Activated naive CD8-positive, alpha-beta T cell treated with anti-CD3 and anti-CD28 coated beads, Interleukin-2, amount 50 U/mL, for 24 hours (primary cell): ENCODE measurements at places on chromosomes 13 and 19.
A peak's percentile ranks its signal among the peaks of the same experiment; 100 is the strongest.

DNA sequence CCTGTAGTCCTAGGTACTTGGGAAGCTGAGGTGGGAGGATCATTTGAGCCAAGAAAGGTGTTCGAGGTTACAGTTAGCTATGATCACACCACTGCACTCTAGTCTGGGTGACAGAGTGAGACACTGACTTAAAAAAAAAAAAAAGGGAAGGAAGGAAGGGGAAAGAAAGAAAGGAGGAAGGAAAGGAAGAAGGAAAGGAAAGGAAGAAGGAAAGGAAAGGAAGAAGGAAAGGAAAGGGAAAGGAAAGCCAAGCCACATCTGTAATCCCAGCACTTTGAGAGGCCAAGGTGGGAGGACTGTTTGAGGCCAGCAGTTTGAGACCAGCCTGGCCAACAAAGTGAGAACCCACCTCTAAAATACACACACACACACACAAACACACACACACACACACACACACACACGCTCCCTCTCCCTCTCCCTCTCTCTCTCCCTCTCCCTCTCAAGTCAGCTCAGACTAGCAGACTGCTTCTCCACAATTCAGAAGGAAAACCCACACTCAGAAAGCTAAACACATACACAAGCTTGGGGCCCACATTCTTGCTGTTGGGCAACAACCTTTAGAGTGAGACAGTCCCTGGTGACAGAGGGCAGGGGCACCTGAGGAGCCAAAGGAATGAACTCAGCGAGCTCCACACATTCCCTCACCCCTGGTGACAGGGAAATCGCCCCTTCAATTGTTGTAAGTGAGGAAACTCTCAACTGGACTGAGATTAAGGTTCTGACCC, 2.7 kb downstream of the ZNF709 start:
- no peak for DNase-seq

DNA sequence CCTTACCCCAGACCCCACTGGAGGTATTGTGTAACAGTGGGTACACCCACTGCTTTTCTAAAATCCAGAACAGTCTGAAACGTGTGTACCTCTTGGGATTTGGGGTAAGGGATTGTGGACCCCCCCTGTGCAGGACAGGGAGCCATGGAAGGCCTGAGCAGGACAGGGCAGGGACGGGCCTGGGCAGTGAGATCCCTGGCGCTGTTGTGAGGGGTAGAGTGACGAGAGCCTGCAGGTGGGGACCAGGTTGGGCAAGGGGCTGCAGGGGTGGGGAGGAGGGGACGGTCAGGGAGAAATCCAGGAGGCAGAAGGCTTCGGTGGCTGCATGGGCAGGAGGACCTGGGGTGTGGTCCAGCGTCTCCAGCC, 28.6 kb downstream of the CNFN start:
- no peak for DNase-seq

DNA sequence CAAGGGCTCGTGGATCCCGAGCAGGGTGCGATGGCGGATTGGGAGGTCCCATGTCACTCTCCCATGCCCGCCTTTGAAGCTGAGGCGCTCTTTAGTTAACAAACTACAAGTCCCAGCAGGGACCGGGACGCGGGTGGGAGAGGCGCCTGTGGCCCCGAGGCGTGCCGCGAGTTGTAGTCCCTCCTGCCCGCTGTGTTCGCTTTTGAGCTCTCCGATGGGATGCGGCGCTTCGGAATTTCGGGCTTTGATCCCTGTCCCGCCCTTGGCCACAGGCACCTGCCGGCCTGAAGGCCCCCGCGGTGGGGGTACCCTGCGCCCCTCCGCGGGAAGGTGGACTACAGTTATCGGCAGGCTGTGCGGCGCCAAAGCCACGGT, 11.0 kb downstream of the CYTH2 start:
- peak; percentile 32 for DNase-seq

GRCh38 chr13:33441015-33441414, 155.5 kb upstream of the STARD13 start:
- no peak for DNase-seq

DNA sequence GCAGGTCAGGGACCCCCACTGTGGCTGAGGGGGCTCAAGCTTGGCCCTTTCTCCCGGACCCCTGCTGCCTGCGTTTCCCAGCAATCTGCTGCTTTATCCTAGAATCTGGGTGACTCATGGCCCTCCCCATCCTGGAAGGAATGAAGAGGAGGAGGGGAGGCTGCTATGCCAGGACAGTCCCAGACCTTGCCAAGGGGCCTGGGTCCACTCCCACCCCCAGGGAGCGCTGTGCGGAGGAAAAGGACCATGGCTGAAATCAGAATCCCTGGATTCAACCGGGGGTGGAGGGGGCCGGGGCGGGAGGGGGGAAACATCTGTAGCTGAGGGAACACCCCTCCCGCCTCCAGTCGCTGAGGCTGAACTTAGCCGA, 20.5 kb downstream of the ZNF114 start:
- DNase-seq = no peak

GRCh38 chr13:103815619-103816018, 749.4 kb upstream of the SLC10A2 start:
- DNase-seq = no peak
